ENCODE measurements at places on chromosomes 12 and 14.

- no peak for DNase-seq
These were observed 49.8 kb downstream of the NTN4 start for GRCh38 chr12:95740751-95741150.

DNA sequence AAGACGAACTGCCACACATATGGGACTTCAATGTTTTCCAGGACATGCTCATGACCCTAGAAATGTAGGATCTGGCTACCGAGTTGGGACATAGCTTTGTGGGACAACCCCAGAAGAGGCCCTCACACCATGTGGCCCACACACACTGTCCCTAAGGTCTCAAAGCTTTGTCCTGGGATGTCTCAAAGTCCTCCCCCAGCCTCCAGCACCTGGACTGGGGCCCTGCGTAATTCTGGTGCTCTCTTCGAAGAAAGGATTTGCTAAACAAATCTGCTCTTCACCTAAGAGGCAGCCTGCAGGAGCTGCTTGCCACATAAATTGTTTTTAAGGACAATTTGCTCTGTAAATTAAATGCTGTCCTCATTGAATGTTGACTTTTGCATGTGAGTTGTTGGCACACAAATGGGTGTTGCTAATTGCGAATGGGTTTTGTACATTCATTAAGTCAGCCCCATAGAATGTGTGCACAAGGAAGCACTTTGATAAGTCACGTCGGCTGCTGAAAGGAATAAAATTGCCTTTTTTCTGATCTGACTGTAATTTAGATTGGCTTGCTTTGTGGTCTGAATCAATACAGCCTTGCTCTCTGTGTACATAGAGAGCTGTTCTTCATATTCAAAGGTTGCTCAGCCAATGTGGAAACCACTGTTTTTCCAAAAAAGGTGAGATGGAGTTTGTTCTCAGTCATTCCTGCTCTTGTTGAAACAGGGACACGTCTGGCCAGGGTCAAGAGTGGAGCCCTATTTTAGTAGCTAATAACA, 161.6 kb upstream of the PWP1 start:
- DNase-seq = no peak

DNA sequence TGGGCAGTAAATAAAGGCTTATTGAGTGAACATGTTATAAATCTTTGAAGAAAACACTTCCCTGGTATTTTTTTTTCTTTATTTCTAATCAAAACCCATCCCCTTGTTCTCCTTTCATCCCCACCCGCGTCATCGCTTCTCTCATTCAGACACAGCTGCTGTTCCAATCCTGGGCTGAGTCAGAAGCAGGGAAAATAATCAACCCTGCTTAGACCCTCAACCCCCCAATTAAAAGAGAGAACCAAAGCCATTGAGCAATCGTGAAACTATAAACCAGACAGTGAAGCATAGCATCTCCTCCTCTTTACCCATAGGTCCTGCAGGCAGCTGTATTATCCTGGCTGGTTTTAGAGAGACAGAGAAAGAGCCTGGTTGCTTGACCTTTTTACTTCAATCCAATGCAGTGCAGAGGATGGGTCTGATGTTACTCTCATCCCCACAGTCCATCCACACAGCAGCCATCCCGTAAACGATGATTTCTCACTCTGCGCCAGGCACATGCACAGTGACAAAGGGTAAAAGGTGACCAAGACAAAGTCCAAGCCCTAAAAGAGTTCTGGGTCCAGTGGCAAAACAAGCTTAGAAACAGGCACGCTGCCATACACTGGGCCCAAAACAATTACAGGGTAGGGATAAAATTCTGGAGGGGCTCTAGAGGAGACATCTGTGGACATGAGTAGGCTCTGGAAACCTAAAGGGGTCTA, 238.3 kb downstream of the GALC start:
- no peak for DNase-seq

DNA sequence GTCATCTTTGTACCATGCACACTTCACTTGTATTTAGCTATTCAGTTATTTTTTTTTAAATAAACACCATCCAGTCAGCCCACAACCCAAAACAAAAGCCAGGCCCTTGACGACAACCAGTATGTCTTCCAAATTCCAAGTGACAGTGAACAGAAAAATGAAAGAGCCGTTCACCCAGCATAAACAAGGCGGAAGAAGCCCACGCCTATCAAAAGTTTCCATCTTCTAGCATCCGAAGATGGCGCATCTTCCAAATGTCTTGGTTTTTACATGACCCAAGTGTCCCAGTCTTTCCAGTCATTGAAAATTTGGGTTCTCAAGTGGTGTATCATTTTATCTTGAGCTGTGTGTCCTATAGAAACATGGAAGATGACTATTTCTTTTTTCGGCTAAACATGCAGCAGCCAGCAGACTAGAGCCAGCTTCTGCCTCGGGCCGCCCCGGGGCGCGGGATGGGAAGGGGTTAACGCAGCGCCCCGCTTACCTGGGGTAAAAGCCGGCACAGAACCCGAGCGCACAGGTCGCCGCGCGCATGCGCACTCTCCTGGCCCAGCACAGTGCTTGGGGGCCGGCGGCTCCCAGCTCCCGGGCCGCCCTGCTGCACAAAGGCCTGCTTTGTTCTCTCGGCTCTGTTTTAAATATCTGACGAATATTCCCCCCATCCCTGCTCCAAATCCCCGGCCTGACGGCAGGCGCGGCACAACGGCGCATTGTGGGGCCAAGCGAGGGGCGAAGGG, 164.8 kb downstream of the ZFP36L1 start:
- DNase-seq = no peak

DNA sequence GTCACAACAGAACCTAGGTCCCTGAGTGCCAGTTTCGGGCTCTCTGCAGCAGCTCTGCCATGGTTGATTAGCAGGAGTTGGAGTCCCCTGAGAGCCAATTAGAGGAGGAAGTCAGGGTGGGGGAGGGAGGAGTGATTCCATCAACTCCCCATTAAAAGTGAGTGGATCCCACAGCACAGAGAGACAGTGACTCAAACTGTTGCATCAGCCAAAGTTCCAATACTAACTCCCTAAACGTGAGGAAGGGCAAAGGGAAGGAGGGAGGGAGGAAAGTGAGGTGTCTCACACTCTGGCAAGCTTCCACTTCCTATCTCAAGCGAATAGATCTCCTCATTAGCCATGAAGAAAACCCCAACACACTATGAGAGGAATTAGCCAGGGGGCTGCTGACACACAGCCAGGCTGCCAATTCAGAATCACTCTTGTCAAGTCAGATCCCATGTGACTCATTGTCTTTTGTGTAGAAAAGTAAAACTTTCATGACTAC, 23.6 kb downstream of the OR11H4 start:
- peak; percentile 53 for DNase-seq

GRCh38 chr12:53399896-53400295, 19.9 kb downstream of the SP1 start:
- no peak for DNase-seq

DNA sequence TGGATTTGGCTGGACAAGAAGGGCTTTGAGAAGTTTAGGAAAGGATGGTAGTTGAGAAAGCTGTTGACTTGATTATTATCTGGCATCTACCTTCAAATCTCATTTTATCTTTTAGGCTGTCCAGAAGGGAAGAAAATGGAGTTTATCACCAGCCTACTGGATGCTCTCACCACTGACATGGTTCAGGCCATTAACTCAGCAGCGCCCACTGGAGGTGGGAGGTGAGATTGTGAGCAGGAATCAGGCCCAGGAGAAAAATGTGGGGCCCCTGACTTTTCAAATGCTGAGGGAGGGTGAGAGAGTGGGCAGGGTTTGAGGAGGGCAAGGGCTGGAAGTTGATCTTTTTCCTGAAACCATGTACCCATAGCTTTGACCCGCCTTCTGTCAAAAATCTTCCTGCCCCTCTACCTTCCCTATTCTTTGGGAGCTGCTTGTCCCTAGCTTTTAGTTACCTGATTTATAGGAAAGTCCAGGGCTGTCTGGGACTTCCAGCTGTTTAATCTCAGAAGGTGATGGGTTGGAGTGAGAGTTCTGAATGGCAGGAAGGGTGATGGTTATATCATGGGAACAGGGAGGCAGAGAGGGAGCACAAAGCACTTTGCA, 134.2 kb downstream of the SMOC1 start:
- DNase-seq = no peak

DNA sequence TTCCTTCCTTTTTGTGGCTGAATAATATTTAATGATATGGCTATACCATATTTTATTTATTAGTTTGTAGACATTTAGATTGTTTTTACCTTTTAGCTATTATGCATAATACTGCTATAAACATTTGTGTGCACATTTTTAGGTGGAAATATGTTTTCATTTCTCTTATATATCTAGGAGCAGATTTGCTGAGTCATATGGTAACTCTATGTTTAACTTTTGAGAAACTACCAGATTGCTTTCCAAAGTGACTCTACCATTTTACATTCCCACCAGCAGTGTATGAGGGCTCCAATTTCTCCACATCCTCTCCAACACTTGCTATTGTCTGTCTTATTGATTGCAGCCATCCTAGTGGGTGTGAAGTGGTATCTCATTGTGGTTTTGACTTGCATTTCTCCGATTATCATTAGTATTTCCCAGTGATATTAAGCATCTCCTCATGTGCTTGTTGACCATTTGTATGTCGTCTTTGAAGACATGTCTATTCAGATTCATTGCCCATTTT, 160.2 kb downstream of the KICS2 start:
- DNase-seq = no peak

GRCh38 chr12:10851243-10851858, 2.1 kb upstream of the PRR4 start:
- no peak for DNase-seq

- no peak for DNase-seq
These were observed 142.4 kb upstream of the SLC16A7 start for GRCh38 chr12:59453475-59453874.

GRCh38 chr12:115957686-115958290, 319.7 kb downstream of the MED13L start:
- DNase-seq = no peak
